ENCODE measurements at places on chromosomes 16 and 17. TPM values are rescaled to one million over a fixed set of nuclear protein-coding genes. Genes with fewer than 3 reads are reported as not detected.

The KRT32 gene
- total RNA-seq: not detected

The CD300A gene
- total RNA-seq: not detected

The ZNF750 gene
- not detected for total RNA-seq

The KRT15 gene
- total RNA-seq: 4.1 TPM

The C1QL1 gene
- total RNA-seq: 33.0 TPM

The SEPTIN12 gene
- not detected for total RNA-seq

The SYNGR3 gene
- 6.1 TPM for total RNA-seq

The COX6A2 gene
- not detected for total RNA-seq

The TEX14 gene
- total RNA-seq: 0.06 TPM

The KRTAP2-1 gene
- total RNA-seq: not detected

The EVPL gene
- 17.7 TPM for total RNA-seq

The APOBR gene
- total RNA-seq: 0.06 TPM

The DBF4B gene
- total RNA-seq: 31.7 TPM

The GRB7 gene
- total RNA-seq: 4.8 TPM

The IGFALS gene
- total RNA-seq: not detected

The C17orf107 gene
- 0.30 TPM for total RNA-seq

The RHBDL3 gene
- 4.6 TPM for total RNA-seq

The KRTAP2-3 gene
- not detected for total RNA-seq

The CACNG1 gene
- total RNA-seq: not detected

The CCL7 gene
- 0.62 TPM for total RNA-seq

The TP53TG3B gene
- total RNA-seq: not detected

The TBC1D3B gene
- 2.4 TPM for total RNA-seq

The KLHL10 gene
- 0.08 TPM for total RNA-seq

The CFAP97D1 gene
- total RNA-seq: 0.07 TPM

The TMC7 gene
- 7.6 TPM for total RNA-seq

The CDRT15L2 gene
- total RNA-seq: not detected

The MEIOB gene
- total RNA-seq: 2.2 TPM

The PLCG2 gene
- total RNA-seq: 4.5 TPM

The CD300H gene
- 0.43 TPM for total RNA-seq

The TMEM235 gene
- not detected for total RNA-seq

The EFCAB5 gene
- total RNA-seq: 0.74 TPM

The TBC1D3G gene
- total RNA-seq: 0.07 TPM

The HES7 gene
- total RNA-seq: 2.5 TPM

The MAP1LC3B gene
- 84.9 TPM for total RNA-seq

The KRT222 gene
- total RNA-seq: 0.30 TPM

The NHERF2 gene
- total RNA-seq: 57.1 TPM

The CACNA1H gene
- total RNA-seq: 8.6 TPM

The C1QBP gene
- total RNA-seq: 587 TPM

The CD79B gene
- total RNA-seq: not detected

The MYH11 gene
- 0.02 TPM for total RNA-seq

The PIPOX gene
- total RNA-seq: 0.21 TPM

The GAST gene
- total RNA-seq: not detected

The FNDC8 gene
- 0.07 TPM for total RNA-seq
